ENCODE measurements at places on chromosomes 4 and X. TPM values are rescaled to one million over a fixed set of nuclear protein-coding genes. Genes with fewer than 3 reads are reported as not detected.

Gene SORCS2
- not detected for total RNA-seq

Gene CLDN22
- total RNA-seq: not detected

Gene LRIT3
- not detected for total RNA-seq

Gene SPATA4
- not detected for total RNA-seq

Gene ALG13
- total RNA-seq: 30.5 TPM

Gene DGAT2L6
- 0.16 TPM for total RNA-seq

Gene SLC2A9
- total RNA-seq: 0.43 TPM

Gene SERTM2
- total RNA-seq: not detected

Gene CABS1
- not detected for total RNA-seq

DNA sequence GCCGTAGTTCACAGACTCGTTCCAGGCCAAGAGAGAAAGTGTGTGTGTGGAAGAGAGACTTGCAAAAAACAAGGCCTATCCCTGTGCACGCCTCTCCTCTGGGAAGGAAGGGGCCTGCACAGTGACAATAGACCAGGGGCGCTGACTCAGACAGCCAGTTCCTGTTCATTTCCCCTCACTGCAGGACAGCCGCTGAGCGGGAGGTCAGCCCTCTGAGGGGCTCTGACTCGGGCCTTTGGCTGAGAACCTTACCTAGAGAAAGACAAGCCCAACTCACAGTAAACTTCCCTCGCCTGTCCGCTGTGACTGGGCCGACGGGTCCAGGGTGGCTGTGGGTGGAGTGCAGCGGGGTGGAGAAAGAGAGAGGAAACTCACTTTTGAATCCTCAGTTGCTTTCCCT is 52.1 kb downstream of the RTL5 start:
- DNase-seq: no peak

DNA sequence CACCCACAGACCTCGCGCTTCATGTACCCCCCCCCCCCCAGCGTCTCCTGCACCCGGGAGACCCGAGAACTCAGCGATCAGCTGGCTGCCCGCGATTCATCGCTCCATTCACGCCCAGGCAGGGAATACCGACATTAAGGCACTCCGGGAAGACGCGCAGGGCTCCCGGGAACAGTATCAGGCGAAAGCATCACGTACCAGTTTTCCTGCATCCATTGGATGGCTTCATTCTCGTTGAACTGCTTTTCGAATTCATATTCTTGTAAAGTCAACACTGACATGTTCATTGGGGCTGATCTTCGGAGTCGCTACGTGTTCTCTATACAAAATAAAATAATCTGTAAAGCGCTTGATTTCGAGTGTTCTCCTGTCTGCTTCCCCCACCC is 373 bp downstream of the ELOVL6 start:
- no peak for DNase-seq

- peak; percentile 41 for DNase-seq
Measured at GRCh38 chr4:173505924-173506518, 24.0 kb downstream of the HAND2 start.

GRCh38 chr4:42133006-42133405 is 19.4 kb downstream of the BEND4 start:
- DNase-seq: no peak

DNA sequence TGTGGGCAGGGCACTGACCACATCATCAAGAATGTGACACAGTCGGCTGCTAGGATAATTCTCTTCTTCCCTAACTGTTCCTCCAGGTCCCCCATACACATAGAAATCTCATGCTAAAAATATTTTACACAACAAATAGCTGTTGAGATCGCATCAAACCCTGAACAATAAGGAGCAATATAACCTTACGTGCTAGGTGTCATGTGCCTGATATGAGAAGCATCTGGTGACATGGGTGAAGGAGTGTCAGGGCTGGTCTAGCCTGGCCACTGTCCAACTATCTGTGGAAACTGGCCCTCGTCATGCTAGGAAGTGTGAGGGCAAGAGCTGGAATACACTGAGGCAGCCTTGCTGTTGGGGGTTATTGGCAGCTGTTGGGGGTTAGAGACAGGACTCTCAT is 167.3 kb upstream of the PGRMC2 start:
- DNase-seq: no peak

DNA sequence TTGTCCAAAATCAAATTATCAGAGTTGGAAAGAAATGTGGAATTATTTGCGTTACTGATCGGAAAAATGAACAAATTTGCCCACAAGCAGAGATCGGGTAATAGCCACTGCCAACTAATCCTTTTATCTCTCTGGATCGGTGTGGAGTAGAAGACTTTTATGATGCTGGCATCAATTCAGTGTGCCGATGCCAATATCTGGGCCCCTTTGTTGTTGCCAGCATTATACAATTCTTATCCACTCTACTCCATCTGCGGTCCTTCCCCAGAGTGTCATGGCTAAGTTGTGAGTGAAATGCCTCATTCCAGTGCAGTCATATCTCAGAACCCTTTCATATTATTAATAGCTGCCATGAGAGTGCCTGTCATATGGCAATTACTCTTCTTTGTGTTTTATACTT is 660.2 kb downstream of the ADGRL3 start:
- no peak for DNase-seq

GRCh38 chrX:145832796-145833195 is 15.2 kb downstream of the SLITRK2 start:
- DNase-seq: no peak

- DNase-seq: no peak
Measured at GRCh38 chrX:43589735-43590134, 66.4 kb upstream of the MAOA start.

DNA sequence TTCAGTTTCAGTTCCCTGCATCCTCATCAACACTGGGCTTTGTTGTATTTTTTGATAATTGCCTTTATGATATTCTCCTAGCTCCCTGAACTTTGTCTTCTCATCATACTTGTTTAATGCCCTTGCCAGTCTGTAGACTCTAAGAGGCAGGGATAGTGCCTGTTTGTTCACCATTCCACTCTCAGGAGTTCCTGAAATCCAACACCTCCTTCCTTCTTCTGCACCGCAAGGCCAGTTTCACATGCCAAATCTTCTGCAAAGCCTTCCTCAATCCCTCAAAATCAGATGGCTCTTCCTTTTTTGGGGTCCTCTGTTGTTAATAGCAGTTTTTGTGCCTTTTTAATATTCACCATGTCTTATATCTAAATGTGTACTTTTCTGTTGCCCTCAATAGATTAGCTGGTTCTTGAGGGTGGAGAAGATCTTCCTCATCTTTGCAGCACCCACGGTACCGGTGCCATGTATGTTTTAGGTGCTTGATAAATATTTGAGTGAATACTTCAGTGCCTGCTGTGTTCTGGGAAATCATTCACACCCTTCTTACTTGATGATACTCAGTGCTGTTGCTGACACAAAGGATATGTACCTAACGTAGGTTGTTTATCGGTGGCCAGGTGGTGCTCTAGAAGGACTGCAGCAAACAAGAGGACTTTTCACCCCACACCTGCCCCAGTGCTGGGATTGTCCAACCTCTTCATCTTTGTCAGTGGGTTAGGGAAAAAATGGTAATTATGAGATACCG is 85.3 kb upstream of the LIMCH1 start:
- no peak for DNase-seq

GRCh38 chr4:155535802-155536454 is 130.7 kb upstream of the GUCY1A1 start:
- no peak for DNase-seq

DNA sequence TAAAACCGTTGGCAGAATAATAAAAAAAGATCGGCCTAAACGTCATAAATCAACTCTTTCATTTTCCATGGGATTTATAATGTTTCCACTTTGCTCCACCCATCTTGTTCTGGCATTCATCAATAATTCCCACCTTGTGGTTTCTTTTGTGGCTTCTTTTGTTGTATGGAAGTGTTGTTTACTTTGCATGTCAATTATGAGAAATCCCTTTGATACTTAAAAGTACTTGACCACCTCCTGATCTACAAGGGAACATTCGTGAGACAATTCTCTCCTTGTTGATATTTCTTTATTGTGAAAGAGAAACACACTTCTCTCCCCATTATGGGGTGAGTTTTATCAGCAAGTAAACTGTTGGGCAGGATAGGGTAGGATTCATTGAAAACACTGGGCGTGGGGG is 2.8 kb downstream of the AMELX start:
- no peak for DNase-seq

DNA sequence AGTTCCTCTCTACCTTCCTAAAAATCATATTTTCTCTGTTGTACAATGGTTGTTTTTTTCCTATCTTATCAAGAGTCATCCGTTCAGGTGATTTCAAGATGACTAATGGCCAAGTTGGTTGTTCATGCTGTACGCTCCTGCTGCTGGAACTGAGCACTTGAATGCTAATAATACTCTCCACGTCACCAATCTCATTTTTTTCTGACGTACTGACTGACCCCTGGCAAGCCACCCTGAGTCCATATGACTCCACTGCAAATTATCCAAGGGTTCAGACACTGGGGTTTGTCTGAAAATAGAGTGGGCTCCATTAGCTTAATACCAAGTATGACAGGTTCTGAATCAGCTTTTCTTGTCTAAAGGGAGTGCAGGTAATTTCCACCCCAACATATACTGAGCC is 21.1 kb upstream of the GPR50 start:
- no peak for DNase-seq

GRCh38 chrX:38561951-38562719 is 793 bp downstream of the TSPAN7 start:
- DNase-seq: no peak
